ENCODE measurements at places on chromosomes 2 and 18. TPM values are rescaled to one million over a fixed set of nuclear protein-coding genes. Genes with fewer than 3 reads are reported as not detected.

Gene CENPA
- 2.1 TPM for polyA plus RNA-seq

Gene DAPL1
- polyA plus RNA-seq, result 0.94 TPM

Gene CPO
- 1.2 TPM for polyA plus RNA-seq

Gene PPM1B
- 79.8 TPM for polyA plus RNA-seq

Gene ARL6IP6
- polyA plus RNA-seq, result 46.0 TPM

Gene C18orf32
- 573 TPM for polyA plus RNA-seq

Gene GRB14
- polyA plus RNA-seq, result 8.5 TPM

Gene TRIM54
- polyA plus RNA-seq, result 0.28 TPM

Gene PAX8
- polyA plus RNA-seq, result not detected

Data from neural cell (in vitro differentiated cells).